ENCODE measurements at places on chromosomes 6 and 20.

DNA sequence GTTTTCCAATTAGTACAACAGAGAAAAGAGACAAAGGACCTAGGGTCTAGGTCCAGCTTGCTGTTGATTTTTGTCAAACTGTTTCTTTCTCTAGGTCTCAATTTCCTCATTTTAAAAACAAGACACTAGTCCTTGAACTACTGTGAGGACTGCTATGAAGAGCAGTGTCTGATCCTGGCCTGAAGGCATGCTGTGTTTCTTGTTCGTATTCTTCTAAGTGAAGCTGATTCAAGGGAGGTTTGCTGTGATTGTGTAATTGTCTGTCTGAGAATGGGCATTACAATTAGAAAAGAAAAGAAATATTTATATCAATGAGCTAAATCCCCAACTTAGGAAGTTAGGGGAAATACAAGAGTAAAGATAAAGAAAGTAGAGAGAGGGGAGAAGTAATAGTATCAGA, 228.2 kb upstream of the SUPT3H start:
- DNase-seq, result no peak

DNA sequence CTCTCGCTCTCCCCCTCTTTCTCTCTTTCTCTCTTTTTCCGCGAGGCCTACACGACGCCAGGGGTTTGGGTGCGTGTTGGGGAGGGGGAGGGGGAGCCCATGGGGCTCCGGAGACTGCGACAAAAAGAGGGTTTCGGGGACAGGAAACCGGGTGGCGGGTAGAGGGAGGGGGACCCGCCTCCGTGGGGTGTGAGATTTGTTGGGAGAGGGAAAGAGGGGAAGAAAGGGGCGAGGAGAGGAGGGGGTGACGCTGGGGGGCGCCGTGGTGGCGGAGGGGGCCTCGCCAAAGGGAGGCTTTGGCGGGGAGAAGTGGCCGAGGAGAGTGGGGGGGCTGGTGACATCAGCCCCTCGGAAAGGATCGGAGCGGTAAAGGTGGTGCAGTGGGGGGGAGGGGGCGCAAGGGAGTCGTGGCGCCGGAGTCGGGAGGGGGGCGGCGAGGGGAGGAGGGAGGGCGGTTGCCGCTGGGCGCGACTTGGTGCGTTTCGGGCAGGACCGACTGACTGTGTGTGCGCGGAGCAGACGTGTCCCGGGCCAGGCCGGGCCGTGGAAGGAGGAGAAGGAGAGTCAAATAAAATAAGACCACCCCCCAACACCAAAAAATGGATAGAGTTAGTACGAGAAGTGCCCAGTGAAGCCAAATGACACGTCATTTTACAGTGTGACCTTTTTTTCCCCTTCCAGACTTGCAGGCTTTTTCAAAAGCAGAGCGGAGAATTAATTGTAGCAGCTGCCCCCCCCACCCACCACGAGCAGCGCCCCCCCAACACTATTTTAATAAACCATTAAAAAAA, 39.8 kb downstream of the GNAS start:
- DNase-seq, result peak; percentile 84

GRCh38 chr6:27295301-27296079, 16.6 kb downstream of the POM121L2 start:
- peak; percentile 94 for DNase-seq

DNA sequence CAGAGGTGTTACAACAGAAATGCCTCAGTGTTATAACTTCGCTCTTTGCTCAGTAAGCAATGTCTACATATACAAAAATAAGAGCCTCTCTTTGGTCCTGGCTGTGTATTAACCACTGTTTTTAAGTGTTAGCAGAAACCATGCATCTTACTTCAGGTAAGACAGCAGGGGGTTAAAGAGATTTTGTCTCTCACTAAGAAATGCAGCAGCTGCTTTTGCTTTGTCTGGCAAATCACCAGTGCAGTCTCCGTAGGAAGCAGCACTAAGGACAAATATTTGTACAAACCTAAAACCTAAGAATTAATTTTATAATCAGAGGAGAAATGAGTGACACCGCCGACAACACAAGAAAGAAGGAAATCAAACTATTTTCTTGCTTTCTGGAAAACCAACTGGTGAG, 758 bp downstream of the SMIM28 start:
- no peak for DNase-seq

All from OCI-M1 (cell line).